Thyroid gland (tissue), 4 donors: ENCODE measurements at places on chromosomes 4 and X. TPM values are rescaled to one million over a fixed set of nuclear protein-coding genes. Genes with fewer than 3 reads are reported as not detected.

DNA sequence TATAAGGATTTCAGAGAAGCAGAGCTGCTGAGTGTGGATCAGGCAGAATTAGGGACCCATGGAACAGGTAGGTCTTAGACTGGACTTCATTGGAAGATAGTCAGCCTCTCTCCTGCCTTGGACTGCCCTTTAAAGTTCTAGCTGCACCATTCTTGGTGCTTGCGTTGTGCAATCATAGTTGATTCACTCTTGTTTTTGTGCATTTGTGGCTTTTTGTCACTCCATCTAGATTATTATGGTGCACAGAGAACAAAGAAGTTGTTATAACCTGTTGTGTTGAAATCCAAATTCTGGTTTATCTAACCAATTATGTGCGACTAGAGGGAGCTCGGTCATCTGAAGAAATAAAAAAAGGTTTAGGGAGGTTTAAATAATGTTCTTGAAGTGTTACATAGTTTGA lies 59.3 kb downstream of the JADE1 start:
- no peaks in the 10 kb centered on the region for H3K27me3 ChIP-seq
- H3K4me3 ChIP-seq: no peak overlapping the region
- peaks cover 40% of the 10 kb centered on the region for H3K36me3 ChIP-seq
- no peaks in the 10 kb centered on the region for H3K4me1 ChIP-seq
- H3K27ac ChIP-seq: no peak overlapping the region

- no peak overlapping the region for H3K4me3 ChIP-seq
- no peaks in the 10 kb centered on the region for H3K27me3 ChIP-seq
- no peaks in the 10 kb centered on the region for H3K4me1 ChIP-seq
Measured at GRCh38 chrX:21998037-21998436, 34.1 kb upstream of the PHEX start.

- no peak for DNase-seq
- no peaks in the 10 kb centered on the region for H3K27me3 ChIP-seq
- no peaks in the 10 kb centered on the region for H3K4me1 ChIP-seq
- H3K4me3 ChIP-seq: no peak overlapping the region
- no peak overlapping the region for H3K27ac ChIP-seq
- no peaks in the 10 kb centered on the region for H3K36me3 ChIP-seq
Measured at GRCh38 chr4:137678796-137679195, 146.5 kb upstream of the PCDH18 start.

- no peaks in the 10 kb centered on the region for H3K27me3 ChIP-seq
- H3K4me1 ChIP-seq: no peaks in the 10 kb centered on the region
- no peak for DNase-seq
- H3K4me3 ChIP-seq: no peak overlapping the region
Measured at GRCh38 chrX:108516184-108516583, 76.5 kb downstream of the COL4A5 start.

DNA sequence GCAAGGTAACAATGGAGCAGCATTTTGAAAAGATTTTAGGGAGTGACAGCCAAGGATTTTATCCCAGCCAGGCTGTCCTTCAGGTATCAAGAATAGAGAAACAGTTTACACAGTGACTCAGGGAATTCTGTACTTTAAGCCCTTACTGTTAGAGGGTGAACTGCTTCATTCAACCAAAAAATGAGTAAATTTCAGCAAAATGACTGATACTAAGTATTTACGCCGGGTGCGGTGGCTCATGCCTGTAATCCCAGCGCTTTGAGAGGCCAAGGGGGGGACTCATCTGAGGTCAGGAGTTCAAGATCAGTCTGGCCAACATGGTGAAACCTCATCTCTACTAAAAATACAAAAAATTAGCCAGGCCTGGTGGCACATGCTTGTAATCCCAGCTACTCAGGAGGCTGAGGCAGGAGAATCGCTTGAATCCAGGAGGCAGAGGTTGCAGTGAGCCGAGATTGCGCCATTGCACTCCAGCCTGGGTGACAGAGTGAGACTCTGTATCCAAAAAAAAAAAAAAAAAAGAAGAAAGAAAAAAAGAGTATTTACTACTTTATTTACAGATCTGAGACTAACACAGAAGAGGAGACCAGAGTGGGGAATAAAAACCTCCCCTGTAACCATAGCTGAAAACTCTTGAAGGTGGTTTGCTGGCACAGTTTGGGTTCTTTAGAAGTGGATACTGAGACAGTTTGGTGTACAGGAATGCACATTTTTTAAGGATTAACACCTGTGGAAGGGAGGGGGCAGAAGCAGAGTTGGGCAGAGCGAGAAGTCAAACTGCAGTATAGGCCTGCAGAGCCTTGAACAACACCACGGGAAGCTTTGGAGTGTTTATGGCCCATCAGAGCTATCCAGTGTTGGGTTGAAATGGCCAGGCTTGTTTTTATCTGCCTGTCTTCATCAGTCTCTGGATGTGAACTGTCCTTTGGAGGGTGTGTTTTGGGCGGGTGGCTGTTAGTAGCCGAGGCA lies 40.5 kb downstream of the TMEM131L start:
- no peaks in the 10 kb centered on the region for H3K36me3 ChIP-seq
- H3K4me1 ChIP-seq: peaks cover 2% of the 10 kb centered on the region
- DNase-seq: no peak
- H3K4me3 ChIP-seq: no peak overlapping the region
- no peak overlapping the region for H3K27ac ChIP-seq
- no peaks in the 10 kb centered on the region for H3K27me3 ChIP-seq

Gene F9
- total RNA-seq: not detected

Gene SLC38A5
- total RNA-seq: 76.8 TPM

Gene PLAC1
- total RNA-seq: not detected

- no peak for DNase-seq
- no peaks in the 10 kb centered on the region for H3K4me1 ChIP-seq
- no peaks in the 10 kb centered on the region for H3K36me3 ChIP-seq
- no peaks in the 10 kb centered on the region for H3K27me3 ChIP-seq
Measured at GRCh38 chrX:153209347-153209746, 30.3 kb downstream of the MAGEA1 start.

DNA sequence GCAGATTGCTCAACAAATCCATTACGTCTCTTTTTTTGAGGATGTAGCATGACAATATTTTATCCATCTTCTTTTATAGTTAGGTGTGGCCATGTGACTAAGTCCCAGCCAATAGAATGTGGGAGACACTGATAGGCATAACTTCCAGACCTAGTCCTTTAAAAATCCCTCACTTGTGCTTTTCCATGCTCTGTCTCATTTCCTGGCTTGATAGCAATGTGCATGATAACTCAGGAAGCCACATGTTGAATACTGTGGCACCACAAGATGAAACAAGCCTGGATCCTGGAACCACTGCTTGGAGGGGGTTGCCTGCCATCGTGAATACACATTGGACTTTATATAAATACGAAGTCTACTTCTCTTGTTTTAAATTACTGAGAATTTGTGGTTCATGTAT lies 184.0 kb upstream of the NEIL3 start:
- H3K27ac ChIP-seq: no peak overlapping the region
- H3K4me3 ChIP-seq: no peak overlapping the region
- DNase-seq: no peak
- no peaks in the 10 kb centered on the region for H3K4me1 ChIP-seq
- no peaks in the 10 kb centered on the region for H3K27me3 ChIP-seq
- no peaks in the 10 kb centered on the region for H3K36me3 ChIP-seq

Gene MAGEC3
- total RNA-seq: not detected

DNA sequence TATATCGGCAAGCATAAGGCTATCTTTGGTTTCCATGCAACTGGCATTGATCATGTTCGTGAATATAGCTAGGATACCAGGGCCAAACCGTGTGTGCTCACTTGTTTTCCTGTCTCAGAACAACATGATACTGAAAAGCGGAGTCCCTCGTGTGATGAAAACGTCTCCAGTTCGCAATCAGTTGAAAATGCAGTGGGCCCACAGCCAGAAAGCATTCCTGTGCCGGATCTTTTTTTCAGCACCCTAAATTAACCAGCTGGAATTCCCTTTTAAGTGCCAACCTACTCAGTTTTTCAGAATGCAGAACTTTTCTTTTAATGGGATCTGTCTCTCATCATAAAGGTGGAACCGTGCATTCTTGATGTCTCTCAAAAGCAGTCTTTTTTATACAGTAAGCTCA lies 130.8 kb upstream of the FRG1 start:
- H3K4me3 ChIP-seq: no peak overlapping the region
- H3K27me3 ChIP-seq: no peaks in the 10 kb centered on the region
- H3K36me3 ChIP-seq: no peaks in the 10 kb centered on the region
- no peaks in the 10 kb centered on the region for H3K4me1 ChIP-seq
- H3K27ac ChIP-seq: no peak overlapping the region

DNA sequence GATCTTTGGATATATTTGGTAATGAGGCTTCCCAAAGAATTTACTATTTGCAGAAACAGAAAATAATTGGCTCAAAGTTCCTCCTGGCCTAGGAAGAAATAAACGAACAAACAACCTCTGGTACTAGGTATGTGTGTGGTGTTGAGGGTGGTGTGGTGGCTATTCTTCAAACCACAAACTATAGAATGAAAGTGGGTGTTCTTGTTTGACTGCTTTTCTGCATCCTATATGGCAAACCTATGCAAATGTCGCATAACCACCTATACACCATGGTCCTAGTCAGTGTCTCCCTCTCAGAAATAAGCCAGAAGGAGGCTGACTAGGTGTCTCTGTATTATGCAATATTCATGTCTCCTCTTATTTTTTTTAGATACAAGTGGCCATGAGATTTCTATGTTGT lies 106.6 kb upstream of the PCDH18 start:
- DNase-seq: no peak
- H3K27me3 ChIP-seq: no peaks in the 10 kb centered on the region
- H3K27ac ChIP-seq: no peak overlapping the region
- H3K4me3 ChIP-seq: no peak overlapping the region

- H3K27me3 ChIP-seq: no peaks in the 10 kb centered on the region
- no peak for DNase-seq
- H3K4me1 ChIP-seq: no peaks in the 10 kb centered on the region
- H3K4me3 ChIP-seq: no peak overlapping the region
Measured at GRCh38 chr4:111977419-111977965, 167.8 kb upstream of the FAM241A start.

DNA sequence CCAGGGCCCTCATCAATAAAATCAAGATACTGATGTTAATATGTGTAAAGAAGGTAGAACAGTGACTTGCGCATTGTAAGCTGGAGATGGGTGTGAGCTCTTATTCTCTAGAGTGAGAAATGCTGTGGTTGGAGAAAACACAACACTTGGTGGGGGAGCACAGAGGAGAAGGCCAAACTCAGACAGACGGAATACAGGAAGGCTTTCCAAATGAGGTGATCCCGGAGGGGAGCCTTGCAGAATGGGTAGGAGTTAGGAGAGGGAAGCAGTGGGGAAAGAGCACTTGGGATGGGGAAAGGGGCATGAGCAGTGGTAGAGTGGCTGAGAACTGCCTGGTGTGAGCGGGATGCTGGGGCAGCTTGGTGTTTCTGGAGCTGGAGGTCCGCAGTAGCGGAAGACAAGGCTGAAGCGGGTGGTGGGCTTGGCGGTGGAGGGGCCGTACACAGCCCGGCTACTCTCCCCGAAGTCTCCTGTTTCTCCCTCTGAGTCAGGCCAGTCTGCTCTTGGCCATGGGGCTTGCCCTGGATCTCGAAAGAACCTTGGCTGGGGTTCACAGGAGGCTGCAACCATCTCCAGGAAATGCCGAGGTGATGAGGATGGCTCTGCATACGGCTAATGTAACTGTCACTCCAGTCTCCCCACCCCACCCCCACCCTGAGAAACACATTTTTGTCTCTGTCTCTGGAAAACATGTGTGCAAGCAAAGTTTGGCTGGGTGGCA lies 11.3 kb upstream of the PLAC1 start:
- no peak overlapping the region for H3K4me3 ChIP-seq
- no peak for DNase-seq
- H3K36me3 ChIP-seq: no peaks in the 10 kb centered on the region
- H3K27me3 ChIP-seq: no peaks in the 10 kb centered on the region
- no peak overlapping the region for H3K27ac ChIP-seq

Gene SPANXB1
- not detected for total RNA-seq

Gene OCRL
- total RNA-seq: 25.0 TPM

- no peak for DNase-seq
- H3K36me3 ChIP-seq: no peaks in the 10 kb centered on the region
- no peak overlapping the region for H3K27ac ChIP-seq
- peaks cover 13% of the 10 kb centered on the region for H3K4me1 ChIP-seq
Measured at GRCh38 chr4:112517067-112517634, 1.2 kb upstream of the NEUROG2 start.

DNA sequence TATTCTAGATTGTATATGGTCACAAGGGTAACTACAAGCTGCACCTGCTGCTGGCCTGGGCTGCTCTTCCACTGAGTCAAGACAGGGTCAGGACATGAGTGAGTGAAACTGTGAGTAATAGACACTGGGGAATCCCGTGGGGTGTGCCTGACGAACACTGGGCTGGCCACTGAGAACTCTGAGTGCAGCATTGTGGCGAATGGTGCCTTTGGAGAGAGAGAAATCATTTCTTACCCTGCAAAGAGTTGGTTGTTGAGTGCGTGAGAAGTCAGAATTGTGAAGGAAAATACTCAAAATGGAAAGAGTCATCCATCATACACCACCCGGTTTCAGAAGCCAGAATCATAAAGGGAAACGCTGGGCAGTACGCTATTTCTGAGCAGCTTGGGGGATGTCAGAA lies 43.1 kb upstream of the LSM6 start:
- no peaks in the 10 kb centered on the region for H3K4me1 ChIP-seq
- no peak for DNase-seq
- no peaks in the 10 kb centered on the region for H3K36me3 ChIP-seq
- no peaks in the 10 kb centered on the region for H3K27me3 ChIP-seq
- H3K4me3 ChIP-seq: no peak overlapping the region

Gene PLXNB3
- 0.67 TPM for total RNA-seq

- no peaks in the 10 kb centered on the region for H3K36me3 ChIP-seq
- H3K4me3 ChIP-seq: no peak overlapping the region
- no peaks in the 10 kb centered on the region for H3K4me1 ChIP-seq
- DNase-seq: no peak
- no peaks in the 10 kb centered on the region for H3K27me3 ChIP-seq
Measured at GRCh38 chrX:17067534-17067933, 121.1 kb downstream of the REPS2 start.

DNA sequence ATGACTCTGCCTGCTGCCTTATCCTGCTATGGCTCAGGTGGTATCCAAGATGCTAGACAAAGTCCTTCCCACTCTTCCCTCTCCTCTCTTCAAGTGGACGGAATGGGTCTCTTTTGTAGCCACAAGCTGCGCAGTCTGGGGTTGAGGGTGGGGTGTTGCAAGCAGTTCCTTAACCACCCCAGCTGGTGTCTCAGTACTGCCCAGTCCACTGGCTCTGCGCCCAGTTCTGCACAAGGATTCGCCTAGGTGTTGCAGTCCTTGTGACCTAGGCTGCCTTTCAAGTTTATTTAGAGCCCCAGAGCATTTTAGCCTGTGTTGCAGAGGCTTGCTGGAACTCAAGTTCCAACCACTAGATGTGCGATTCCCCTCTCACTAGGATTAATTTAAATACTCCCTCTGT lies 120.7 kb downstream of the NEXMIF start:
- DNase-seq: no peak
- no peak overlapping the region for H3K27ac ChIP-seq
- H3K4me3 ChIP-seq: no peak overlapping the region

Gene ZFP42
- total RNA-seq: not detected

GRCh38 chrX:7191681-7192110 lies 43.7 kb upstream of the PUDP start:
- H3K4me3 ChIP-seq: no peak overlapping the region
- H3K4me1 ChIP-seq: no peaks in the 10 kb centered on the region
- no peaks in the 10 kb centered on the region for H3K27me3 ChIP-seq
- DNase-seq: no peak
- no peak overlapping the region for H3K27ac ChIP-seq
- H3K36me3 ChIP-seq: no peaks in the 10 kb centered on the region
